Fibroblast of skin of back (primary cell): ENCODE measurements at places on chromosomes 3 and 15.
A peak's percentile ranks its signal among the peaks of the same experiment; 100 is the strongest.

GRCh38 chr15:97099040-97099439 is 768.5 kb downstream of the NR2F2 start:
- no peak for DNase-seq

- no peak for DNase-seq
Observed at GRCh38 chr3:48459331-48459730, 12.8 kb downstream of the ATRIP start.

DNA sequence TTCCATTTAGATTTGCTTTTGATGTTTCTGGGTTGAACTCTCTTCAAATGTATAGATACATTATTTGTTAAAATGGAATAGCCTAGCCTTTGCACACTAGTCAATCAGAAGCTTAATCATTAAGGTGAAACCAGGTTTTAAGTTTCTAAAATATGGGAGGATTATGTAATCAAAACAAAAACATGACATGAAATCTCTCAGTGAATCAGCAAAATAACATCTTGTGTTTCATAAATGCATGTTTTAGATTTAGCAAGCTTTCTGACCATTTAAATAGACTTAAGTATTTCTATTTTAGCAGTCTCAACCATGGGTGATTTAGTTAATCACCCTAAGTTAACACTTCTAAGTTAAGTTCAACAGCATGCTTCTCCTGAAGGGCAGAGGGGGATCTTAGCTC is 11.3 kb downstream of the GTF2E1 start:
- no peak for DNase-seq

DNA sequence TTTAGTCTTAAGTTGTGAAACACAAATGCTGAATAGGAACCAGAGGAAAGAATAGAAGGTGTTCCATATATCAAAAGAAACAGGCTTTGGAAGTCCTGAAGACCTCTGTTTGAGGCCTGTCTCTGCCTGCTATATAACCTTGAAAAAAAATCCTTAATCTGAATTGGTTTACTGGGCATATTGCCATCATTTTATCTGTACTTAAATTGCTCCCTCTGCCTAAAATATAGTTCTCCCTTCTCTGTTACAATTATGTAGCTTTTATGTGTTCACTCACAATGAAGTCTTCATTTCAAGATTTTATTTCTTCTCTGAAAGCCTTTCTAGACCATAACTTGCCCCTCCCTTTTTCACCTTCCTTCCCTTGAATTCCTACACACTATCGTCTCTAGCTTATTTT is 21.2 kb downstream of the ARL13B start:
- no peak for DNase-seq

GRCh38 chr15:59166601-59167265 is 39.9 kb upstream of the LDHAL6B start:
- DNase-seq, result no peak

- DNase-seq, result peak; percentile 67
Observed at GRCh38 chr3:194713299-194714136, 27.8 kb downstream of the FAM43A start.

GRCh38 chr15:49044766-49045606 is 1.3 kb downstream of the SECISBP2L start:
- no peak for DNase-seq

GRCh38 chr15:48915861-48916260 is 37.9 kb downstream of the EID1 start:
- DNase-seq, result no peak

DNA sequence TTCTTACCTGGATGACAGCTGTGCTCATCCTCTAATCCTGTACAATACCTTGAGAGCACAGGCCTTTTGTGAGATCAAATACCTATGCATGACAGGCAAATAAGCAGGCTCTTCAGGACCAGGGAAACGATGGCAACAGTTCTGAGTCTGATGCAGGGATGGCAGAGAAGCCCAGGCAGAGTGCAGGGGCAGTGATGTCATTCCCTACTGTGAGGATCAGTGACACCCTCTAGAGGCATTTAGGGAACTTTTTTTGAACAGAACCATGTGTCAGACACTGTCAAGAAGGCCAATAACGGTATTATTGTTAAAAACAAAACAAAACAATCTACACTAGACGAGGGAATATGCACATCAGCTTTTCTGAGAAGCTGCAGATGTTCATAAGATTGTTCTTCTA is 314.8 kb upstream of the CTDSPL start:
- DNase-seq, result peak; percentile 72

- no peak for DNase-seq
Observed at GRCh38 chr3:29577250-29577649, 296.4 kb downstream of the RBMS3 start.
